ENCODE measurements at places on chromosomes 7 and 10. TPM values are rescaled to one million over a fixed set of nuclear protein-coding genes. Genes with fewer than 3 reads are reported as not detected.

EMX2 gene
- not detected for total RNA-seq

ASB10 gene
- not detected for total RNA-seq

HMX2 gene
- total RNA-seq: not detected

GRM8 gene
- not detected for total RNA-seq
